ENCODE measurements at places on chromosomes 1 and 21.

GRCh38 chr1:235703506-235703905 is 53.9 kb upstream of the GNG4 start:
- no peak for DNase-seq

DNA sequence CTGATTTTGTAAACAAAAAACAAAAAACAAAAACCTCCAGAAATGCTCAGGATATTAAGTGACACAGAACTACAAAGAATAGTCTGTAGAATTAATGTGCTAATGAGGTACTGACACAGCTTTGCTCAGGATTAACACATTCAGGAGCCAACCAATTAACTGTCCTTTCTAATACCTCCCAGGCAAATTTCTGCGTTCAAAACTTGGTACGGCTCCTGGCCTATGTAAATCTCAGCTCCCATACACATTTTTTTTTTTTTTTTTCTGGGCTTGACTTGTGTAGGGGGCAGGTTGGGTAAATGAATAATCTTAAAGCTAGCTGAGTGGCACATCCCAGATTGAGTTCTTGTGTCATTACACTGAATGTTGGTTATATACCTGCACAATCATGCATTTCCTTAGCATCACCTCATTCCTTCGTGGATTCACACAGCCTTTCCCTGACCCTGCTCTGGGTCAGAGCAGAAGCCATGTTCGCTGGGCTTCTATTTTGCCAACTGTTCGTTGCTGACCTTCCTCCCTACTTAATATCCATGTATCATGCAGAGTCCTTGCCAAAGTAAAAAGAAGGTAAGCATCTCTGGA is 12.6 kb upstream of the IER5 start:
- no peak for DNase-seq

- no peak for DNase-seq
These were observed 715.0 kb upstream of the ADAMTS5 start for GRCh38 chr21:27681841-27682240.

GRCh38 chr1:55374801-55375616 is 159.8 kb upstream of the USP24 start:
- no peak for DNase-seq

GRCh38 chr21:15063081-15063813 is 1.6 kb downstream of the NRIP1 start:
- DNase-seq = no peak

- peak; percentile 71 for DNase-seq
These were observed 44.9 kb downstream of the CHAF1B start for GRCh38 chr21:36429947-36430546.

GRCh38 chr21:34775793-34776192 is 107.0 kb downstream of the CLIC6 start:
- DNase-seq = no peak

- DNase-seq = no peak
These were observed 98.0 kb downstream of the LMO4 start for GRCh38 chr1:87426463-87427249.

GRCh38 chr1:88499671-88500070 is 184.4 kb upstream of the PKN2 start:
- DNase-seq = no peak

- DNase-seq = no peak
These were observed 128.4 kb downstream of the GRIK3 start for GRCh38 chr1:36905941-36906340.

DNA sequence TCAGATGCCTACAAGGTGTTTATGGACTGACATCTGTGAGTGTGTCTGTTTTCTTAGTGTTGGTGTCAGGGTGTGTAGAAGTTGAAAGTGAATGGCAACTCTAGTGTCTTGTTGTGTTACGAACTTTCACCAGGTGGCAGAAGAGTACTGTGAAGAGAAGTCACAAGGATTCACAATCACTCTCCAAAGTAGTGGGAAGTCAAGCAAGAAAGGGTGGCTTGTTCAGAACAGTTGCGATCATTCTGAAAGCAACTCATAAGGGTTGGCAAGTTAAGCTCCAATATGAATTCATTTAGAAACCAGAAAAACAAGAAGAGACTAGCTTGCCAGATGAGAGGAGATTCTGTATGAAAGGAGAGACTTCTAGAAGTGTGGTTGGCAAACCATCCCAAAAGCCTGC is 86.1 kb downstream of the FASLG start:
- no peak for DNase-seq

DNA sequence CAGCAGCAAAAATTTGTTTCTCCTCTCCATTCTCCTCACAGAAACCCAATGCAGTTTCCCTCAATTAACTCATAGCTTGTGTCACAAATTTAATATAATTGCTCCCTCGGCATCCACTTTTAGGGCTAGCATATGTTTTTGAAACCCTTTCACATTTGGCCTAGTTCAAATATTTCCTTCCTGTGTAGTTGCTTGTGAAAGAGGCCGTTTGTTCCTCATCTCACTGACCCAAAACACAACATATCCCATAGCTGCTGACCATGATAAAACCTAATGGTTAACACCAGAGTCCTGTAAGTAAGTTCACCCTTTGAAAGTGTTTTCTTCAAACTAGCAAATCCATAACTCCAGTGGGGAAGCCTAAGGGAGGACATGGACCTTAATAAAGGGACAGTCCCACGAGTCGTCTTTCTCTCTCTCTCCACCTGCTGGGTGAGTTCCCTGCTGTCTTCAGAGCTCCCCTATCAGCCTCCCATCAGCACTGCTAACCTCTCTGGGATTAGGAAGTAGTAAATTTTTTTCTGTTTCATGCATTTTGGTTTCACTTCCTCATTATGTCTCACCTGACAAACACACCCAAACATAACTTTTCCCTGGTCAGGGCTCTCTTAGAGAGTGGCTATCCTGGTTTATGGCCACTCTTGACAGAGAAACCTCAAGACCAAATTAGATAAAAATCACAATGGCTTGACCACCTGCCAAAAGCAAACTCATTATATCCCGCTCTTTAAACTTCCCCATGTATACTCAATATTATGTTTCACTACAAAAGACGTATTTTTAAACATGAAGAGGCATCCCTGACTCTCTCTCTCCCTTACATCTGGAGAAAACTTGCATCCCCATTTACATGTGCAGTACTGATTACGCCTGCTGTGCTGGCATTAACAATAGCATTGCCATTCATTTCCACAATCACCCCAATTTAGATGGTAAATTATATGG is 177.7 kb upstream of the HP1BP3 start:
- no peak for DNase-seq

GRCh38 chr1:17731460-17731859 is 23.7 kb upstream of the ACTL8 start:
- no peak for DNase-seq

- no peak for DNase-seq
These were observed 16.7 kb downstream of the HMGN1 start for GRCh38 chr21:39332175-39332574.

GRCh38 chr1:37274938-37275631 is 199.3 kb upstream of the ZC3H12A start:
- DNase-seq = no peak

- DNase-seq = no peak
These were observed 20.0 kb downstream of the ADAMTS5 start for GRCh38 chr21:26946744-26947446.

DNA sequence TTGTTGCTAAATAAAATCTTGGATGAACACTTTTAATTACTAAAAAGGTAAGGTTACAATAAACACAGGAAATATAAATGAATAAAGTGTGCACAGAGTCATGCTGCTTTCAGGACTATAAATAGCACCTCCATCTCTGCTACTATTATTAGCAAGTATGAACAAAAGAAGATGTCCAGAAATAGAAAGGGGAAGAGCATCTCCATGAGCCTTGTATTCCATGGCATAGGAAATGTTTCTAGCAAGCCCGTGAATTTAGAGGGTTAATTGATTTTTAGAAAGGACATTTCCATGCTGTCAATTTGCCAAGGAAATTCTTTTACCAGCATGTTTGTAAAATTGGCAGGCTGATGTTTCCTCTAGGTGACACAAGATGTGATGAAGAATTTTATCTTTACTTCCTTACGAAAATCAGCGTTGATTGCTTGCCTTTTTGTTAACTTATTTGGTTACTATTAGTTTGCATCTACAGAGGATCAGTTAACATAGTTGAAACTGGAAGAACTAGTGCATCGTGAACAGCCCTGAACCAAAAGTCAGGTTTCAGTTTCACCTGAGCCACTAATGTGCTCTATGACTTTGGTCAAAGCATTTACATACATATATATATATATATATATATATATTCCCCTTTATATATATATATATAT is 45.3 kb downstream of the NR5A2 start:
- no peak for DNase-seq

DNA sequence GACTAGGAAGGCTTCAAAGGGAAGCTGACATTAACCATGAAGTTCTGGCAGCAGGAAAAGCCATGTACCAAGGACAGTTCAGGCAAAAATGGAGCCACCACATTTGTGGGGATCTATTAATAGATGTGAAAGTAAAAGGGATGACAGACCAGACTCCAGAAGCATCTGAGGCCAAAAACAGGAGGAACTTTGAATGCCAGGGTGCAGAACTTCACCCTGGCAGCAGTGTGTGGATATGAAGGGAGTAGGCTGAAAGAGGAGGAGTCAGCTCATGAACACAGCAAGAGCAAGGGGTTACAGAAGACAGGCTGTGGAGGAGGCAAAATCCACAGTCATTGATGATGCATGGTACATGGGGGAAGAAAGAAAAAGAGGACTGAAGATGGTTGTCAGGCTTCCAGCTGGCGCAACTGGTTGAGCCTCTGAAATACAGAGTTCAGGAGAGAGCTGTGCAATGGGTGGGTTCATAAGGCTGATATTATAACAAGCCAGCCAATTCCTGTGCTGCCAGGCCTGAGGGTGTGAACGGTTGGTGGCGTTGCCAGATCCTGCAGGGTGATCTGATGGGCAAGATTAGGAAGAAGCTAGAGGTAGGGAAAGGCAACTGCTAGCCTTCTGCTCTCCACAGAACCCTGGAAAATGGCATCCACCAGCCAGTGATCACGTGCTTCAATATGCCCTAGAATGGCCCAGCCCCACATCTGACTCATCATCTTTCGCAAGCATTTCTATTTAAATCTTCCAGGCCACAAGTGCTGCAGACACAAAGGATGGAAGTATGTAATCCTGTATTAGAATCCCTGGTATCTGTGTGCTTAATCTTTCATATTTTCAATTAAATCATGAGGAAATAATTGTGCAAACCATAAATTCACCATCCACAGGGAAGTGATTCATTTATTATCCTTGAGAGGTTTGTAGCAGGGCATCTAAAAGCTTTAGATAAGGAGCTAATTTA is 81.9 kb downstream of the SLC25A24 start:
- DNase-seq = no peak

- DNase-seq = no peak
These were observed 6.8 kb upstream of the PSMG1 start for GRCh38 chr21:39189857-39190604.

DNA sequence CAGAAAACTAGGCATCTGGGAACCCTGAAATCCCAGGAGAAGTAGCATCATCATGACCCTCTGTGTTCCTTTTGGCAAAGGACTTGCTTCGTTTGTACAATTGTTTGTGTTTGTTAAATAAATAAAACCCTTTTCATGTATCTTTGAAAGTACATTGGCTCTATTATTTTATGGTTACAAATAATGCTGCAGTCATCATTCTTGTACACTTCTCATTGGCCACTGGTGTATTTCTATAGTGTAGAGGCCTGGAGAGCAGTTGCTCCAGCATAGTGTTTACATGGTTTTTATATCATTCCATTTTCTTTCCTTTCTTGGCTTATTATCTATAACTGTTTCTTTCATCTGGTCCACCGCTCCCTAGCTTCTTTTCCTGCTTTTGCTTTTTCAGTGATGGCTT is 253.3 kb downstream of the FAM72C start:
- no peak for DNase-seq

GRCh38 chr1:59013928-59014279 is 230.1 kb upstream of the JUN start:
- no peak for DNase-seq

DNA sequence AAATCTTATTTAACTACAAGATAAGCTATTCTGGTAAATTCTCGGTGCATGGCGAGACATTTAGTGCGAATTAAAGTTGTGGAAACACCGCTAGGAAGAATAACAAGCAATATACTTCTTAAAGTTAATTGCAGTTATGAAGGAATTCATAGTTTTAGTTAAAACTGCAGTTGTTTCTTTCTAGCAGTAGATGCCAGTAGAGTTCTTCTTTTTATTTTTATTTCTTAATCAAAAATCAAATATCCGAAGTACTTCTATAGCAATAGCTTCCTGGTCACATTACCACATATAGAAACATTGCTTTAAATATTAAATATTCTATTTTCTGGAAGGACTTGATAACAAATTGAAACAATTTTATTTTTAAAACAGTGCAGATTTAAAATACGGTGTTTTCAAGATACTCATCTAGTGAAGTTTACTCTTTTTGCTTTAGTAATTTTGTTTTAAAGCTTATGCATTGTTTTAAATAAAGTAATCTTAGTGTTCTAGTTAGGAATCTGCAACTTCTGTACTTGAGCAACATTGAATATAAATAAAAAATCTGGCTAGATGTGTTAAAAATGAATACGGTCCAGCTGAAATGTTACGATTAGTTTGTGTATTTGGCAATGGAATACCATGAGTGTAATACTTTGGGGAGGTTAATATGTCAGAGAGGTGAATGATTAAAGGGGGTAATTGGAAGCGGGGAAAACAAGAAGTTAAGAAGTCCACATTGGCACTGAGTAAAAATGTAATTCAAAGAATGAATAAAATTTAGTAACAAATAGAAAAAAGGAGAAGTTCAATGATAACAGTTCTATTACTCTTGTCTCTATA is 2.7 kb upstream of the PRKACB start:
- DNase-seq = no peak

DNA sequence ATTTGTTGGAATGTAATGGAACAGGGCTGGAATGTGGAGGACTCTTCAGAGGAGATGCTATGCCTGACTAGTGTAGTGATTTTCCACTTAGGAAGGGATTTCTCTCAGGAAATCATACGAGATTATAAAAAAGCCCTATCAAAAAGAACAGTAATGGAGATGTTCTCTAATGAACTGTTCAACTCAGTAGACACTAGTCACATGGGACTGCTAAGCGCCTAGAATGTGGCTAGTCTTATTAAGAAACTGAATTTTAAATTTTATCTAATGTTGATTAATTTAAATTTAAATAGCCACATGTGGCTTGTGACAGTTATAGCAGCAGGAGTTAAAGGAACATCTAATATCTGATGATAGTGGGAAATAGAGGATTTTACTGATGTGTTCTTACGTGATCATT is 94.0 kb downstream of the SLC35F3 start:
- no peak for DNase-seq

- DNase-seq = no peak
These were observed 59.4 kb downstream of the ZZZ3 start for GRCh38 chr1:77623066-77623465.

- DNase-seq = no peak
These were observed 41.6 kb downstream of the FAAP20 start for GRCh38 chr1:2152954-2153353.

DNA sequence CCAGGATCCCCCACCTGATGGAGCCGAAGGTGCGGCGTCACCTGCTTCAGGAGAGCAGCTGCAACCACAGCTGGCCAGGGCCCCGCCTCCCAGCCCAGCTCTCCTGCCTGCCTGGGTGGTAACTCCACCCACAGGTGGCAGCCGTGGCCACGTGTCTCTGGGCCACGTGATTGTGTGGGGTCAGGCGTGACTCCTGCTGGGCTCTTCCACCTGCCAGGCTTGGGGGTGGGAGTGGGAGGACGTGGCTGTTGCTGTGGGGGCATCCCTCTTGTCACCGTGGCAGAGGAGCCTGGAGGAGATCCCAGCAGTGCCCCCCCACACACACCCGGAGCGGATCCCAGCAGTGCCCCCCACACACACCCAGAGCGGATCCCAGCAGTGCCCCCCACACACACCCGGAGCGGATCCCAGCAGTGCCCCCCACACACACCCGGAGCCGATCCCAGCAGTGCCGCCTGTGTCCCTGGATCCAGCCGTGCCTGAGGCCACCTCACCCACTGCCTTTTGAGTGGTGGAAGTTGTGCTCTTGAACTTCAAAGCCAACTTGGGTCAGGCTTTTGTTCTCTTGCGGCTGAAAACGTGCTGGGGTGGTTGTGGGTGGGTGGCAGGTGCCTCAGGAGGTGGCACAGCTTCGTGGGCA is 32.2 kb downstream of the POFUT2 start:
- no peak for DNase-seq

Measured in 8988T (cell line).